Colonic mucosa (tissue), 4 donors: ENCODE measurements at places on chromosomes 3 and 15.

- no peak for DNase-seq
Observed at GRCh38 chr3:48621461-48621869, at the start of gene TMEM89. TMEM89 (minus strand) TSS chr3:48621769; CDS start chr3:48621756, 13 bp downstream.

DNA sequence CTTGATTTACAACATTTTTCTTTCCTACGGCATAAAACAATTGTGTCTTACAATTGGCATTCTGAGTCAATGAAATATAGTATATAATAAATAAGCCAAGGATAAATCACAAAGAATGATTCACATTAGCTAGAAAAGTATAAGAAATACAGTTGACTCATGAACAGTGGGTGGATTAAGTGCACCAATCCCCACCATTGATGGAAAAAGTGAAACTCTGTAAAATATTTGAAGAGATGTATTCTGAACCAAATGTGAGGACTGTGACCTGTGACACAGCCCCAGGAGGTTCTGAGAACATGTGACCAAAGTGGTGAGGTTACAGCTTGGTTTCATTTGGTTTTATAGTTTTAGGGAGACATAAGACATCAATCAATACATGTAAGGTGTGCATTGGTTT, 227.5 kb downstream of the ALCAM start:
- no peak for DNase-seq

- DNase-seq = no peak
Observed at GRCh38 chr3:133979553-133979952, 50.2 kb downstream of the SLCO2A1 start.

DNA sequence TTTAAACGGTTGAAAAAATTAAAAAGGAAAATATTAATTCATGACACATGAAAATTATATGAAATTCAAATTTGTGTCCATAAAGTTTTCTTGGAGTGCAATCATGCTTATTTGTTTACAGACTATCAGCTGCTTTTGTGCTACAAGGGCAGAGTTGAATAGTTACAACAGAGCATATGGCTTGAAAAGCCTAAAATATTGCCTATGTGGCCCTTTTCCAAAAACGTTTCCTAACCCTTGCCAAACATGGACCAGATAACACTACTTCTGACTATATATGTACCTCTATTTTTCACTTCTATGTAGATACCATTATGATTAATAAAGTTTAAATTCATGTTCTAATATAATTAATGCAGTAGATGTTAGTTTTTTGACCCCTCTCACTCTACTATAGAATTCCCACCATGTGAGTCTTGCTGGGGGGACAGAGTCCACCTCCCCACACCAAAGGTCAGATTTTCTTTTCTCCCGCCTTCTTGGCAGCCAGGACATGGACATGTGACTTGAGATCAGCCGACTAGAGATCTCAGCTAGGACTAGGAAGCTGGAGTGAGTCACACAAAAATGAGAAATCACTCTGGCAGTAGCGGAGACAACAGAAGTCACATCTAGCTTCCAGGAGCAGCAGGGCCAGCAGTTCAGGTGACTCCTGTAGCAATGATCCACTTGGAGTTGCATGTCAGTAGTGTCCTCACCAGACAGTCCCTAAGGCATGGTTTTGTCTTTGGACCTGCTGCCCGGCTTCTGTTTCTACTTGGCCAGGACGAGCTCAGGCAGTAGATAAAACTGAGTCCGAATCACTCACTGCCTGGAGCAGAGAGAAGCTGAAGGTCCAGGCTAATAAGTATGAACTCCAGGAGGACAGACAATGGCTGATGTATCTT, 22.4 kb downstream of the CIAO2A start:
- DNase-seq = peak; percentile 64

GRCh38 chr15:64883997-64884511, 27.6 kb upstream of the ANKDD1A start:
- peak; percentile 57 for DNase-seq

- DNase-seq = no peak
Observed at GRCh38 chr3:121483290-121483689, 62.5 kb downstream of the POLQ start.
